Stromal cell of bone marrow (primary cell): ENCODE measurements at places on chromosomes 3 and 15.

GRCh38 chr3:31448882-31449243 lies 83.9 kb upstream of the STT3B start:
- no peak for DNase-seq

DNA sequence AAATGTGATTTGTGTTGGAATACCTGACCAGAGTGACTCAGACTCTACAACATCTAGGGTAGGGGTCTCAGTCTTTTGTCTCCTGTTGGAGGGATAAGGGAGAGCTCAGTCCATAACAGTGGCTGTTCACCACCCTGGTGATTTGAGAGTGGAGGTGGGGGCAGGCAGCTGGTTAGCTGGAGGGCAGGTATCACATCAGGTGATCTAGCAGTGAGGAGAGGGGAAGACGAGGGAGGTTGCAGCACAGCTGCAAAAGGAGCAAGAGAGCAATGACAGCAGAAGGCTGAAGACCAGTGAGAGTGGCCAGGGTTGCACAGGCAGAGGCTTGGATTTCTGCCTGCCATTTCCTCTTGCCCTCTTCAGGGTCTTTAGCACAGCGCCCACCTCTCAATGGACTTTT lies 38.4 kb downstream of the PLCL2 start:
- no peak for DNase-seq

DNA sequence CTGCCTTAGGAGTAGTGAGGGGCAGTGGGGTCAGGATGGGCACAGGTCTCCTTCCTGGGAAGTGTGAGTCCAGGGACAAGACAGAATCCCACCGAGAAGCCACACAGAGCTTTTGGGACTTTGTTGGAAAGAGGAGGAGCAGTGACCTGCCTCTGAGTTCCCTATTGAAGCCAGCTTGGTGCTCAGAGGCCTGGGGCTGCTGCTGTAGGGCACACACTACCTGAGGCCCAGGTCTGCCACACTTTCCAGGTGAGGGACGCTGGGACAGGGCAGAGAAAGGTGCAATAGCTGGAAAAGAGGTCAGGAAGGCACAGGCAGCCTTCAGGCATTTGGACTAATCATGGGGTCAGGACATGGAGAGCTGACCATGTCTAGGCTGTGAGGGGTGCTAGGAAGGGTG lies 67.7 kb downstream of the SCN5A start:
- DNase-seq: no peak

DNA sequence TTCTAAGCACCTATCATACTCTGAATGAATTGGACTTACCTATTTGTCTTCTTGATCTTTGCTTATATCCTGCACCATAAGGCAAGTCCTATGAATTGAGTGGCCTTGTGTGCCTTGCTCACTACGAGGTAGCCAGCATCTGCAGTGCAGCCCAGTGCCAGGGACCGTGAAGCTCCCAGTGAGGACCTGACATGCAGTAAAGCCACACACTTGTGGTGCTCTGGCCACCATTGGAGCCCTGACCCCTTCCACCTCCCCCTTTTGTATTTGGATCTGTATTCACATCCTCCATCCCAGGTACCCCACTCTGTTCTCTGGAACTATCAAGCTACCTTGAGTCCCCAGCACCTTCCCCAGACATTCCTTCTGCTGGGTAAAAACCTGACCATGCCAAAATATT lies 52.1 kb downstream of the BSN start:
- DNase-seq: no peak

DNA sequence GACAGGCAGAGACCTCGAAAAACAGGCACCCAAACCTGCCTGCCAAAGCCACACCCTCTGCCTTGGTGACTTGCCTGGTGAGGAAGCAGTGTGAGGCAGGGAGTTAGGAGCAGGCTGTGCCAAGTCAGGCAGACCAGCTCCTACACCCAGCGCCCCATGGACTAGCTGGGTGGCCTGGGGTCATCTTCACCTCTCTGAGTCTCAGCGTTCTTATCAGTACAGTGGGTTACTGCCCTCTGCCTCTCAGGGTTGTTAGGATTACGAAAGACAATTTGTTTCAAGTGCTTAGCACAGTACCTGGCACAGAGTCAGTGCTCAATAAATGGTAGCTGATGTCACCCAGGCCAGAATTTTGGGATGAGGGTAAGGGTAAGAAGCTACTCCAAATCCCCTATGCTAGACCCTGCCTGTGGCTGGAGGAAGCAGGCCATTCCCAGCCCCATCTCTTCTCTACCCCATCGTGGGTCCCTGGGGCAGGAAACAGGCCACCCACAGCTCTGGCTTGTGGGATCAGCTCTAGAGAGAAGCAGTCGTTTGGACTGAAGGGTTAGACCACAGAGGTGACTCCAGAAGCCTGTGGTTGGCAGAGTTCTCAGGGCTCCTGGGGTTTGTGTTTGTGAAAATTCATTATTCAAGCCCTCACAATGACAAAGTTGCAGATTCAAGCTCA lies 10.1 kb downstream of the SLC51B start:
- no peak for DNase-seq

GRCh38 chr3:149384911-149385321 lies 7.5 kb upstream of the TM4SF1 start:
- no peak for DNase-seq
